ENCODE measurements at places on chromosomes 16 and 17.
A peak's percentile ranks its signal among the peaks of the same experiment; 100 is the strongest.

DNA sequence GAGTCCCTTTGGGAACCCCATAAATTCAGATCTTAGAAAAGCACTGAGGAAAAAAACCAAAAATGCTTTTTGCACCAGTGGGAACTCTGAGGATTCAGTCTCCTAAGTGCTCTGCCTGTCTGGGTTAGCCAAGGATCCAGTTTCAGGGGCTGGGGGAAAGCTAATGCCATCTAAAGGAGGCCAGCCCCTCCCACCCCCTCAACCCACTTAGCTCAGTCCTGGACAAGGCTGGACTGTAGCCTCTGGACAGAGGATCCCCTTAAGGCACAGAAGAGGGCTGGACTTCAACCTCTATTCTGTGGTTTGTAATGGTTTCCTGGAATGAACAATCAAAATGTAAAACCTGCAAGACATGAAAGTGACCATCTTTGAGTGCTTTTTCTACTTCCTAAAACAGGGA is 356.1 kb upstream of the ZFHX3 start:
- DNase-seq: no peak

DNA sequence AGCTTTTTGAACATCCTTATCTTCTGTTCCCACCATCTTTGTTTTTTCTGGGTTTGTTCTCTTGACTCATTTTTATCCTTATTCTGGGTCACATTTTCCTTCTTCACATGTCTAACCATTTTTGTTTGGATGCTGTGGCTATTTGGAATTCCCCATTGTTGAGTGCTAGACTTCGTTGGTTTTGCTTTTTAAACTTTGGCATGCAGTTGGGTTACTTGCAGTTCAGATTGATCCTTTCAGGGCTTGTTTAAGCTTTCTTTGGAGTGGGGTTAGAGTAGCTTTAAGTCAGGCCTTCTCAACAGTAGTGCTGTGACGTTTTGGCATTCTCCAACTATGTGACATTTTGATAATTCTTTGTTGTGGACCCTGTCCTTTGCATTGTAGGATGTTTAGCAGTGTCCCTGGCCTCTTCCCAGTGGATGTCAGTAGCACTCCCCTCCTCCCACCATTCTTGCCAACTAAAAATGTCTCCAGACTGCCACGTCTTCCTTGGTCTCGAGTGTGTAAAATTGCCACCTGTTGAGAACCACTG is 21.1 kb downstream of the PRMT7 start:
- no peak for DNase-seq

- no peak for DNase-seq
These were observed 6.7 kb upstream of the HIGD1B start for GRCh38 chr17:44840936-44841335.

GRCh38 chr17:74786431-74787055 is 10.4 kb upstream of the NAT9 start:
- DNase-seq: no peak

DNA sequence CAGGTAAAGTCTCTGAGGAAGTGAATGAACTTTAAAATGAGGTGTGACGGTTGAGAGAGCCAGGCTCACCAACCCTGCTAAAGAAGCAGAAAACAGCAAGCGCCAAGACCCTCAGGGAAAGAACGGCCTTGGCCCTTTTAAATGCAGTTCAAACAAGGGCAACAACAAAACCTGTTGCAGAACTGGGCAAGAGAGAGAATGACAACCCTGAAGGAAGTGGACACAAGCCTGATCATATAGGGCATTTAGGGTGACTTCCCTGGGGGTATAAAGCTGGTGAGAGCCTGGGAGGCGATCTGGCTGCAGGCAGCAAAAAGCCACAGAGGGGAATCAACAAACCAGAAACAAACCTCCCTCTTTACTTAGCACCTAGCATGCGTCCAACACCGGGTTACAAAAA is 1.0 kb downstream of the CPPED1 start:
- DNase-seq: peak; percentile 17

Measured in germinal center (tissue), 1 donor.